ENCODE measurements at places on chromosomes 2 and 18. TPM values are rescaled to one million over a fixed set of nuclear protein-coding genes. Genes with fewer than 3 reads are reported as not detected.

DNA sequence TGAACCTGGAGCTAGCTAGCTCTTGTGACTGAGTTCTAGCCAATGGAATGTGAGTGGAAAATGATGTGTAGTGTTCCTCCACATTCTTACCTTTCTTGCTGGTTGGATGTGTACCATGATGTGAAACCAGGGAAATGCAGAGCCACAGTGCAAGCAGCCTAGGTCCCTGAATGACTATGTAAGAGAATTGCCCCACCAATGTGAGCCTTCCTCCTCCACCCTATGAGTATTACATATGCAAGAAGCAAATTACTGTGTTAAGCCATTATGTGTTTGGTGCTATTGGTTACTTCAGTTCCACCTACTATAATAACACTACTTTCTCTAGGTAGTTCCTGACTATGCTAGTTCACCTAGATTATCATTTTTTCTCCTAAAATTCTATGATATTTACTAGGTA, 39.6 kb downstream of the LCLAT1 start:
- H3K4me1 ChIP-seq: peaks cover 9% of the 10 kb centered on the region
- DNase-seq: no peak
- H3K27me3 ChIP-seq: no peaks in the 10 kb centered on the region
- H3K36me3 ChIP-seq: no peaks in the 10 kb centered on the region
- H3K4me3 ChIP-seq: no peak overlapping the region

DNA sequence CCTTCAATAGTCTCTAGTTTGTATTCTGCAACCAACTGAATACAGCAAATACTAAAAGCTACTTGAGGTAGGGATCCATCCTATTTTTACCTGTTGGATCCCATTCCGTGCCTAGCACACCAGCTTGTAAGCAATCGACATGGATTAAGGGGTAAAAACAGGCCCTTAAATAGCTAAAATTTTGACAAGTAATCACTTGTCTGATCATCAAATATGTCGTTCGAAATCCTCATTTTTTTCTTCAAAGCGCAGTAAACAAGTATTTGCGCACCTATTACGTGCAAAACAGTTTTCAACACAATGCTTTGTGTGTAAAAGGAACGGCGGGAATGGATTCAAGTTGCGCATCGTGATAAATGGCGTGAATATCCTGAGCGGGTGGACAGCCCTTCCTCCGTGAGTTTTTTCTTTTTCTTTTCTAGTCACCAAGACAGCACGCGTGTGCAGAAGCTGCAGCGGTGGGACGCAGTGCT, 1.4 kb upstream of the ACVR2A start:
- no peak for DNase-seq
- H3K4me3 ChIP-seq: peak overlapping the region; percentile 72

DNA sequence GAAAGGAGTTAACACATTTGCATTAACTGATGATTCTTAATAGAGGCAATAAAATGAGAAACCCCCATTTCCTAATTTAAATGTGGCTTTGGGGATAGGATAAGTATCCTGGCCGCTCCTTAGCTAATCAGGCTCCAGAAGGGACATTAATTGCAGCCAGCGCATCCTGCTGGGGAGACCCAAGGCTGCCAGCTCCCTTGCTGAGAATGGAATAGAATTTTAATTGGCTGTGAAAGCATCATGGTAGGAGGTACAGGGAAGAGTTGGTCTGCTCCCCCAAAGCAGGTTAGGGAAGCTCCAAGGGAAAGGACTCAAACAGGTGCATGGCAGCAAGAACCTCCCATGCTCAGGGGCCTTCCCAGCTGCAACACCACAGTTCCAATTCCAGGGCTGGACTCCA, 71.4 kb downstream of the MARCHF4 start:
- no peak overlapping the region for H3K27ac ChIP-seq
- no peak overlapping the region for H3K4me3 ChIP-seq
- H3K27me3 ChIP-seq: no peaks in the 10 kb centered on the region
- H3K4me1 ChIP-seq: no peaks in the 10 kb centered on the region

- peaks cover 21% of the 10 kb centered on the region for H3K4me1 ChIP-seq
- H3K27ac ChIP-seq: no peak overlapping the region
- no peak for DNase-seq
- H3K36me3 ChIP-seq: no peaks in the 10 kb centered on the region
- H3K4me3 ChIP-seq: no peak overlapping the region
These were observed 86.9 kb downstream of the PLEKHM3 start for GRCh38 chr2:207938415-207938814.

GRCh38 chr2:196181484-196181883, 10.1 kb upstream of the STK17B start:
- no peaks in the 10 kb centered on the region for H3K27me3 ChIP-seq
- no peaks in the 10 kb centered on the region for H3K36me3 ChIP-seq
- DNase-seq: no peak

The SLC9A2 gene
- total RNA-seq: 2.1 TPM

Data from hepatocyte (in vitro differentiated cells).